ENCODE measurements at places on chromosomes 7 and 10.
A peak's percentile ranks its signal among the peaks of the same experiment; 100 is the strongest.

DNA sequence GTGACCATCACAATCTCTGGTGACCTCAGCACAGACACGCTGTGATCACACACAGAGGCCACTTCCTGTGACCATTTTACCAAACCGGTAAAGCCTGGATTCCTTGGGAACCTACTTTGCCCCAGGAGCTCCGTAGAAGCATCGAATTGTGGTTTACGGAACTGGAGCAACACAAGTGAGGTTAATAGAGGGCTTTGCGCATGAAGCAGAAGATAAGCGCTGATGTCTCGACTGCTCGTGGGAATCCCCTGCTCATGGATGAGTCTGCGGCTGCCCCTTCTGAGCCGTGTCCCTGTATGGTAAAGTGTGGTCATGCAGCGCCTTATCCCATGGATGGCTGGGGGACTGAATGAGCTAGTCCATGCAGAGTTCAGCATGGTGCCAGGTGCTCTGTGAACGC is 53.6 kb downstream of the VIPR2 start:
- no peak for DNase-seq

DNA sequence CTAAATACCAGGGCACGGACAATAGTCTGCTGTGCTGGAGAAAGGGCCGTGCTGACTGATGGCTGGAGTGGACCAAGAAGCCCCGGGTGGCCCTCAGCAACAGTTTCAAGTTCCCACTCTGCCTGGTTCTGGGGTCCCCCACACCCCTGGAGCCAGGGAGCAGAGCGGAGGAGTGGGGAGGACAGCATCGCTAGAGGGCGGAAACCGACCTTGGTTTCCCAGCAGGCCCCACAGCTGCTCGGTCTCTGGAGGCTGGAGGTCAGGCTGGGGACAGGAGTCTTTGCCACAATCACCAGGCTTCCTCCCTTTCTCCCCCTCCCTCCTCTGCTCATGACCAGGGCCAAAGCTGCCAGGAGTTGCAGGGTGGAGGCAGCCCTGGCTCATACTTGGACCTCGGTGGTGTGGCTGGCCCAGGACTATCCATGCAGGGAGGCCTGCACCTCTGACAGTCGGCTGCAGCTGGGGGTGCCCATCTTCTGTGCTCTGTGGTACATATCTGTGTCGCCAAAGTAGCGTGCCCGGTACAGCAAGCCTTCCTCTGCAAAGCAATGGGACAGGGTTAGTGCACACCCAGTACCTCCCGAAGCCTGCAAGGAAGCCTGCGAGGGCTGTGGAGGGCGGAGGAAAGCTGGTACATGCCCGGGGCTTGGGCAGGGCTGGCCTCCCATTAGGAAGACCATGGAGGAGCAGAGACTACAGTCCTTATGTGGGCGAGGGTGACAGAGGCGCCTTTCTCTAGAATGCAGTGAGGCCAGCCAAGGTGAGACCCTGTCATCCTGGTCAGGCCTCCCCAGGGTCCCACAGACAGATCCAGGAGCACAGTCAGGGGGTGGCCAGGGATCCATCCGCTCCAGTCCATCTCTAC is 19.1 kb downstream of the DNAJB12 start:
- DNase-seq = no peak

DNA sequence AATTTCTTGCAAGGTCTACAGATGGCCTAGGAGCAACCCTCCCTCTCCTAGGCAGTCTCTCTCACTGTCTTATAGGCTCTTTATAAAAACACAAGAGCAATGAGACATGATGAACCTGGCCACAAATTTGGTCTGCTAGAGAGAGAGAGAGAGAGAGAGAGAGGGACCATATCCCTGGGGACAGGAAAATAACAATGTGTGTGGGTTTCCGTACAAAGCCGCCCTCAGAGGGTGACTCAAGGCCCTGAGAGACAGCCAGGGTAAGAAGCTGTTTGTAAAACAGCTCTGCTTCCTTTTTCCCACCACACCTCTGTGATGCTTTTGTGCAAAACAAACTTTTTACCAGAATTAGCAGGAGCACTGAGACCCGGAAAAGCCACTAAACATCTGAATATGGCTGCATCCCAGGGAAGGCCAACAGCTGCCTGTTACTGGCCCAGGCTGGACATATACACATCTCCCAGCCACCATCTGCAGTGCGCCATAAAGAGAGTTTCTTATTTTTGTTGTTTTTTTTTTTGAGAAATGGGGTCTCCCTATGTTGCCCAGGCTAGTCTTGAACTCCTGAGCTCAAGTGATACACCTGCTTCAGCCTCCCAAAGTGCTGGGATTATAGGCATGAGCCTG is 18.4 kb downstream of the GIMAP5 start:
- peak; percentile 3 for DNase-seq

- DNase-seq = no peak
Observed at GRCh38 chr7:48118041-48118440, 29.0 kb downstream of the UPP1 start.

- DNase-seq = no peak
Observed at GRCh38 chr10:123429706-123430221, 236.4 kb upstream of the GPR26 start.

- DNase-seq = peak; percentile 58
Observed at GRCh38 chr10:99742701-99743100, 10.7 kb downstream of the CUTC start.

DNA sequence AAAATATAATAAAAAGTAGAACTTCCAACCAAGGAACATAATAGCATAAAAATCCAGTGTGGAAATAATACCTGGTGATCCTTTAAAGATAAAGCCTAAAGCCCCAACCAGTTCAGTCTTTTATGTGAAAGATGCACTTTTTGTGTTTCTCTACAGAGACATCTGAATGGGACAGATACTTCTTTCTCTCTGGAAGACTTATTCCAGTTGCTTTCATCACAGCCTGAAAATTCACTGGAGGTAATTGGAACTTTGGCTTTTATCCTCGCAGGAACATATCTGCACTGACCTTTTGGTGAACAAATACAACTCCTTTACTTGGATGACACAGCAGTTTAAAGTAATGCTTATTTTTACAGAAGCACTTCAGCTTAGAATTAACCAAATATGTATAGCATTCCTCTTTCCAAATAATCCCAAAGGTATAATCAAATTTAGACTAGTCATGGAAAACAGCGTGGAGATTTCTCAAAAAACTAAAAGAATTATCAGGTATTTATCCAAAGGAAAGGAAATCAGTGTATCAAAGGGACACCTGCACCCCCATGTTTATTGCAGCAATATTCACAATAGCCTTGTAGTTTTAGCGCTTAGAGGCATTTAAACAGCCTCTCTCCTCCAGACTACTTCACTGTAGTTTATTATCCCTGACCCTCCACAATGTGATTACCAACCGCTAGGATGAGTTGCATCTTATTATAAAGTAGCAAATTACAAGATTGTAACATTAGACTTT is 16.8 kb downstream of the HNRNPA2B1 start:
- DNase-seq = no peak

GRCh38 chr7:138663725-138664710 is 37.1 kb downstream of the SVOPL start:
- no peak for DNase-seq

DNA sequence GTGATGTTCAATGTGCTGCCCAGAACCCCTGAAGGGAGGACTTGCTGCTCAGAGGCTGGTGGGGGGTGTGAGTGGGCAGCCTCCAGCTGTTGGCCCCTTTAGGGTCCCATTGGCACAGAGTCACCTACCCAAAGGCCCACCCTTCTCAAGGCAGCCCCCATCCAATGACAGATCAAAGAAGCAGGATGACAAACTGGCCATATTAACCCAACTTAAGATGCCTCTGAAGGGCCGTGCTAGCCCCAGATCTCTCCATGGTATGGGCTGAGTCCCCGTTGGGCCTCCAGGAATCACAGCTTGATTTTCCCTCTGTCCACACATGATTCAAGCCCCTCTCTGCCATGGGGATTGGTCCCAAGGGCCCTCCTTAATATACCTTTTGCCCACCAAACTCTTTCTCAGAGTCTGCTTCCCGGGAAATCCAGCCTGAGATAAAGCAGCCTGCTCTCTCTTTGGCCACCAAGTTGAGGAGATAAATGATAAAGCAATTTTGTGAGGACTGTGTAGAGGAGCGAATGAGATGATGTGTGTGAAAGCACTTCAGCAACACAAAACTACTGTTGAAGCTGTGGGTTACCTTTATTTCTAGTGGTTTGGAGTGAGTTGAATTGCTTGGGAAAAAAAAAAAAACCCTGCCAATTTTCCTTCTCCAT is 38.2 kb upstream of the C10orf71 start:
- DNase-seq = no peak

DNA sequence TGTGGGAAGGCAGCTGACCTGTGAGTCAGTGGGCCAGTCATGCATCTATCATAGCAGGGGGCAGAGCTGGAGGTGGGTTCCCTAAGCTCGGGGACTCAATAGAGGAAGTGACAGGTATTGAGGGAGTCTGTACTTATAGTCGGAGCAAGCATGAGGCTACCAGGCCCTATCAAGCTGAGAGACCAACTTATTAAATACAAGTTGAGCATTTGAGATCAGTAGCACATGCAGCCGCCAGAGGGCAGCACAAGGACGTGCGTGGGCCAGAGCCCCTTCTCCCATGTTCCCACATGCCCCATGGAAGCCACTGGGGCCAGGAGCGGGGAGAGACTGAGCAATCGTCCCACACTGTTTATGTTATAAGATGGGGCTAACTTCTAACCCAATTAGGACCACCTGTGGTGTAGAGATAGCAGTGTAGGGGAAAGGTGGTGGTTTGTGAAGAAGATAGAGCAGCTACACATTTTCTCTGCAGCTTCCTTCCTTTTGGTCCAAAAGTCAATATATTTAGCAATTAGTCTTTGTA is 13.0 kb upstream of the STK31 start:
- DNase-seq = peak; percentile 82

GRCh38 chr7:74040101-74040790 is 12.3 kb downstream of the ELN start:
- DNase-seq = no peak

DNA sequence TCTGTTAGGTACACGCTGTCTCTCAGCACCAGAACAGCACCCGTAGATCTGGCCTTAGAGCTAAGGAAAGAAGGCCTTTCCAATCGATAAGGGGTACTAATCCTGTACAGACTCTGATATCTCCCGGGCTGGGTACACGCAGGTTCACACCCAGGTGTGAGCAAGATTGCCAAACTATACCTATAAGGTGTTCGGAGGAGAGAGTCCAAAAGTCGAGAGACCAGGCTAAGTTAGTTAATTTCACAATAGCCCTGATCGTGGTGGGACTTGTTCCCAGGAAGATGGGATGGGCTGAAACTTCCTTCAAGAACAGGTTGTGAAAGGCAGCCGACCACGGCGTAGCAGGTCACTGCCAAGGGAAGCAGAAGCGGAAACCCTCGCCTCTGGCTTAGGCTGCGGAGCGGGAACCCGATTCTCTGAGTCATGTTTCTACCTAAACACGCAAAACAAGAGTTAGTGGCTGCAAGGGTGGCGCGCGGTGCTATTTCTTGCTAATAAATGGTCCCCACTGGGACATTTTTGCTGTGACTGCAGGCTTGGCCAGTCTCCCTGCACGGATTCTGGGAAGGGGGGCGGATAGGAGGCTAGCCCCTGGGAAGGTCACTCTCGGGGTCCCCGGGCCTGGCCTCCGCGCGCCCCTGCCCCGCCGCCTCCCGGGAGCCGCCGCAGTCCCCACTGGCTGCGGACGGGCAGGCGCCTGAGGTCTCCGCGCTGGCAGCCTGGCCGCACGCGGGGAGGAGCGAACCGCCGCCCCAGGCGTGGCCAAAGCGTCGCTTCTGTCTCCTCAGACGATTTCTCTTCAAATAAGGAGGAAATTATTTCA is 75.4 kb upstream of the PDSS1 start:
- peak; percentile 19 for DNase-seq

DNA sequence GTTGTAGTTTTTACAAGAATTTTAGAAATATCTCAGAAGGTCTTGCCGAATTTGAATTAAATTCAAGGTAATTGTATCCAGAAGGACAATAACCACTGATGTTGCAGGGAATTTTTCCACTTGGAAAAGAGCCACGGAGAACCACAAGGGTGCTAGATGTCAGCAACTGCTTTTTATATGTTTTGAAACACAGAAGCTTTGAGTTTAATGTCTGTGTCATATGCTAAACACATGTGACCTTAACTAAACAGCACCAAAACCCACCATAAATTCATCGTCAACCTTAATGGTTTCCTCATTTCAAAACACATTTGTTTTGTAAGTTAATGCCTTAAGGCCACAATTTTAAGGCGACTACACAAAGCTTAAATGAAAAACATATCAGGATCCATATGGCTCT is 106.9 kb downstream of the COL28A1 start:
- DNase-seq = peak; percentile 40

DNA sequence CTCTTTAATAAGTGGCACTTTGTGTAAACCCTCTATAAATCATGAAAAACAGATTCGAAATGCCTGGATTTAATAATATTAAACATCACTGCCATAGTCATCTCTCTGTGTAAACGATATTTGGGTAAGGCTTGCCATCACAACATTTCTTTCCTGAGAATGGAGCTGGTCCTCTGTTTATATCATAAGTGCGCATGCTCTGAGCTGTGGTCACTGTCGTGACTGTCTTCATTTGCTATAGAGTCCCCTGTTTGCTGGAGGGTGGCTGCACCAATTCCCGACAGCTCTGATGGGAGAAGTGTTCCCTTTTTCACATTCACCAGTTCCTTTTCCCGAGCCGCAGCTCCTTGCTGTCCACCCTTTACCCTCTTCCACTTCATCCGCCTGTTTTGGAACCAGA is 50.4 kb upstream of the AGMO start:
- no peak for DNase-seq

DNA sequence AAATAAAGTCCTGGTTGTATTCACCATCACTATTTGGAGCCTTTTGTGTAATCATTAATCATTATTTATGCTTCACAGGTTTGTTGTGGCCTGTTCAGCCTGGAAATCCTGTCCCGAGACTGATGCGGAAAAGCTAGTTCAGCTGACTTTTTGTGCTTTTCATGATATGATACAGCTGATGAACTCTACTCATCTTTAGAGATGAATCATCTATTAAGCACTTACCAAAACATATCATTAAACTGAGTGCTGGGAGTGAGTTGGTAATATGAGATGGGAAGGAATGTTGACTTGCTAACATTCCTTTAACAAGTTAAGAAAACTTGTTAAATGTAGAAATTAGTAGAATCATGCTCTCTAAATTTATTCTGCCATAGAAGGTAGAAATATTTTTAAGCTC is 53.0 kb downstream of the CROT start:
- peak; percentile 59 for DNase-seq

GRCh38 chr10:114748241-114748640 is 73.3 kb upstream of the FHIP2A start:
- no peak for DNase-seq

DNA sequence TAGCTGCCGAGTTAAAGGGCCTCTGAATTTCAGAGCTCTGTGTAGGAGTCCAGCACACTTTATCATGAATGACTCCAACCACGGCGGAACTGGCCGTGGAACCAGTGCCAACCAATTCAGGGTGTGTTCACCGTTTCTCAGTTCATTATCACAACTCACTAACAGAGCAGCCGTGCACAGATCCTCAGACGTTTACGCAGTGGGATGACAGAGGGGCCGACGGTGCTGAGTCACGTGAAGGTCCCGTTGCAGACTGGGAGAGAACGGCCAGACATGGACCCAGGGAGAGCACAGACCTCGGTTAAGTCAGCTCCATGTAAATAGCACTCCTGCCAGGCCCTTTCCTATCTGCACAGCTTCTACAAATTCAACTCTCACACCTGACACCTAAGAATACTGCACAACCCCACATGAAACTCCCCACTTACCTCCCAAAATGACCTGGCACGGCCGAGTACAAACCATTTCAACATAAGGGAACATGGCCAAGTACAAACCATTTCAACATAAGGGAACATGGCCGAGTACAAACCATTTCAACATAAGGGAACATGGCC is 95.5 kb downstream of the DIP2C start:
- DNase-seq = no peak

Data from ELR (cell line).